ENCODE measurements at places on chromosomes 2 and 18.

GRCh38 chr2:173631127-173631460, 276.4 kb downstream of the CDCA7 start:
- no peak for DNase-seq

GRCh38 chr18:41146301-41146700, 808.7 kb upstream of the PIK3C3 start:
- no peak for DNase-seq

- no peak for DNase-seq
Observed at GRCh38 chr18:25446972-25447371, 95.0 kb upstream of the ZNF521 start.

GRCh38 chr18:76099931-76100457, 395.0 kb downstream of the ZNF516 start:
- no peak for DNase-seq

GRCh38 chr18:67608191-67608590, 91.7 kb upstream of the DSEL start:
- DNase-seq = no peak

DNA sequence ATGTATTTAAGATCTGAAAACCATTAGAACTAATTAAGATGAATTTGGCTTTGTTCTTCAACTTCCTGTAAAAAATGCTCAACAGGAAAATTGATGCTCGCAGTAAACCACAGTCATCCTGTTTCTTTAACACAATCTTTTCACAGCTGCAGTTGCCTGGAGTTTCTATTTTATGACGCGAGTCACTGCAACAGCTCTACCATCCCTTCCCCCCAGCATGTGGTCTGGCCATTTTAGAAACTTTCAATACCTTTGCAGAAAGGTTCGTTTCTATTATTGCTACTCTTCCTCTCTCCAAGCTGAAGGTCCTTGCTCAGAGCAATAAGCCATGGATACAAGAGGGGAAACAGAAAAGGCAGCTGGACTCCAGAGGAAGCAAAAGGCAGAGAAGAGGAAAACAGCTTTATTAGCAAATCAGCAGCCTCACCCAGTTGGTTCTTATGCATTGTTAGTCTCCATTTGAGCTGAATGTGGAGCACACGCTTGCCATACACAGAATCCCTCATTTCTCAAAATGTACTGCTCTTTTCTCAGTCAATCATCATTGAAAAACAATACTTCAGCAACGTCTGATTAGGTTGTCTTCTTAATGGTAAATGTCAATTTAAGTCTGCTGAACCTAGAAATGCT, 3.9 kb downstream of the WIPF1 start:
- peak; percentile 65 for DNase-seq

DNA sequence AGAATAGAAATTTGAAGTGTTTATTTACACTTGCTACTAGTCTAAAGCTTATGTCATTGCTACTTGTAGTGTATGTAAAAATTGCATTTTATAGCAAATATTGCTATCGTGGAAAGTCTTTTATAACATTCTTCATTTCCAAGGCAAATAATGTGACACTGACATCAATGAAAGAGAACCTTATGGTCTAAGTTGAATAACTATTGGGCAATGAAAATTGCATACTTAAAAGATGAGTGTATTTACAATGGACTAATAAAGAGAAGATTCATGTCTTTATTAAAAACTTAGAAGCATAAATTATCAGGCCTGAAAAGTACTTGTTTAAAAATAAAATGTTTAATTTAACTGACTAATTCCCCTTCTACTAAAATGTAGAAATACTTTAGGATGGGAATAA, 82.2 kb downstream of the LRP1B start:
- no peak for DNase-seq
